ENCODE measurements at places on chromosomes 12 and 14.

- DNase-seq: no peak
Measured at GRCh38 chr12:11951209-11951608, 119.5 kb upstream of the BCL2L14 start.

DNA sequence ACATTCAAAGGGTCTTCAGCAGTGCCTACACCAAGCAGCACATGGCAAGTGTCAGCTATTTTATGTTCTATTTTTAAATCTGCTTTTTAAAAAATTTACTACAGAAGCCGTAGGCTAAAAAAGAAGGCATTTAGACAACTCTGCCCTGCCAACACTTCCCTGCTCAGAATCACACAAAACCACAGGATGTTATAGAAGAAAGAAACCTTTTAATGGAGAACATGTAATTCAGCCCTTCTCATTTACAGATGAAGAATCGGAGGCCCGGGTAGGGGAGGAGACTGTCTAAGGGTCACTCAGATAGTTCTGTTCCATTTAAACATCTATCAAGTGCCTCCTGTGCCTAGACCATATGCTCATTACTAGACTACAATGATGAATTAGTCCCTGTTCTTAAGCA is 171.8 kb upstream of the NTF3 start:
- DNase-seq: no peak

GRCh38 chr14:53983112-53983511 is 26.5 kb upstream of the BMP4 start:
- no peak for DNase-seq

- no peak for DNase-seq
Measured at GRCh38 chr12:1993871-1994371, 10.3 kb downstream of the DCP1B start.

DNA sequence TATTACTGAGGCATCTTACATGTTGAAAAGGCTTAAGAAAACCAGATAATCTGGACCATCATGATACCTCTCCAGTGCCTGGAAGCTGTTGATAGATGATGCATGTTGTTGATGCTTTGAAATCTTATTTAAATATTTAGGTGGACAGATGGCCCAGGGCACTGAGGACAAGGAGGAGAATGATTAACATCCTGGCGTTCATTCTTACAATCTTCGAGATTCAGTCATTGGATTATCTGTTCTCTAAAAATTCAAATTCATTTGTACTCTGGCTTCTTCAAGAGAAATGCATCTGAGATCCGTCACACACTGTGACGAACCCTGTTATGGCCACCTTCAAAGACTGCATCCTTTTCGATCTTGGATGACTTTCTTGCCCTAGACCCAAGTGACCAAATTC is 121.3 kb upstream of the IGF1 start:
- no peak for DNase-seq

GRCh38 chr14:92938235-92938875 is 15.4 kb downstream of the CHGA start:
- DNase-seq: no peak

DNA sequence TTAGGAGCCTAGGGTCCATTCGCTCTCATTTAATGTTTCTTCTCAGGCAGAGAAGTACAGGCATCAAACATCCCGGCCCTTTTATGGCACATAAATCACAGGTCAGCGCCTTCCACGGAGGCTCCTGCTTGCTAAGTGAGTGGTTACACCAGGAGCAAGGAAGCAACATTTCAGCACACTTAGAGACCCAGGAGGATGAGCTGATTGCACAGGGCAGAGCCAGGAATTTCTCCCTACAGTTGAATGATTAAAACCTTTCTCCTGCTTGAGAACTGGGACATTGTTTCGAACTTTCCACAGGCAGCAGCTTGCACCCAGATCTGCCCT is 233.4 kb downstream of the SPTSSA start:
- DNase-seq: no peak

- DNase-seq: no peak
Measured at GRCh38 chr12:3601461-3602150, 110.6 kb downstream of the PRMT8 start.

DNA sequence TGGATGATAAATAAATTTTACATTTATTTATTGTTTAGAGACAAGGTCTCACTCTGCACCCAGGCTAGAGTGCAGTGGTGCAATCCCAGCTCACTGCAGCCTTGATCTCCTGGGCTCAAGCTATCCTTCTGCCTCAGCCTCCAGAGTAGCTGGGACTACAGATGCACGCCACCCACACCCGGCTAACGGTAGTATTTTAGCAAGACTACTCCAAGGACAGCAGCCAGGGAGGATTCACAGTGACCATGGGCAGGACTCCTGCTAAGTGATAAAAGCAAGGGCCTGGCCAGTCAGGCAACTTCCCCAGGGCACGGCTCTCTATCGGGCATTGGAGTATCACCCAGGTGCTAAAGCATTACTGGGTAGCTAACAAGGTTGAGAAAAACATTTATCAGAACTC is 55.4 kb downstream of the ARL6IP4 start:
- no peak for DNase-seq

GRCh38 chr14:106309423-106309822 is 783.0 kb downstream of the TMEM121 start:
- DNase-seq: no peak

- no peak for DNase-seq
Measured at GRCh38 chr12:8037947-8038346, 5.4 kb downstream of the FOXJ2 start.

GRCh38 chr12:21771311-21771710 is 3.2 kb downstream of the KCNJ8 start:
- no peak for DNase-seq

DNA sequence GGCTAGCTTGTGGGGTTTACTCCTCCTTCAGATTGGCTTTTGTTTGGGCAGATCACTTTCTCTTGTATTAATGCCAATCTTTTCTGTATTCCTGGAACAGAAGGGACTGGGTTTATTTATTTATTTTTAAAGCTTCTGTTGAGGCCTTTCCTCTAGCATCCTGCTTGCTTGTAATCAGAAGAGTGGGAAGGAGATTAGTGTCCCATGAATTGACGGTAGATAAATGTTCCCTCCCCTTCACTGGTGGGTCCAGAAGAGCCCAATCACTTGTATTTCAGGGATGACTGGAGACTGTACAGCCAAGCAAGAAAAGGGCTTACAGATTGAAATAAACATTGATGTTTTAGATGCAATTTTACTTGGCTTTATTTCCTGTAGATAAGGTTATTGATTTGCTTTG is 71.0 kb downstream of the LIN52 start:
- DNase-seq: no peak

DNA sequence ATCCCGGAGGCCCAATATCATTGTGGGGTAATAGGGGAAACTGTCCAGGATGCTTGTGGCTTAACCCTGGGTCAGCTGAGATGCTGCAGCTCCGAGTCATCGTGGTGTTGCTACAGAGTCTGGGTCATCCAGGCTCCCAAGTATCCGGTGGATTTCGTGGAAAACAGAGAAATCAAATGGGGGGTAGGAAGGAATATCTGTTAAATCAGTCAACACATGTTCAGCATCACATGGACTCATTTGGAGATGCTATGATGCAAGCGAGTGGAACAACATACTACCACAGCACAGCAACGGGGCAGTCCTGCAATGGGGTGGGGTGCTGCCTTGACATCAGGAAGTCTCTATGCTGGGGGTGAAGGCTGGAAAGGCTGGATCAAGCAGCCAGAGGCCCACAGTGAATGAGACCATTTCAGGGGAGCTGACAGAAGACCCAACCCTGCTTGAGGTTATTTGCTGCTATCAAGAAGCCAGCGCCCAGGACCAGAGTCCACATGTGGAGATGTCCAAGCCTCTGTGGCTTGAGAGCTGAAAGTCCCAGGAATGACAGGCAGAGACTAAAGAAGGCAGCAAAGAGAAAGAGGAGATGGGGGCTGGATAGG is 22.9 kb downstream of the VDR start:
- no peak for DNase-seq

DNA sequence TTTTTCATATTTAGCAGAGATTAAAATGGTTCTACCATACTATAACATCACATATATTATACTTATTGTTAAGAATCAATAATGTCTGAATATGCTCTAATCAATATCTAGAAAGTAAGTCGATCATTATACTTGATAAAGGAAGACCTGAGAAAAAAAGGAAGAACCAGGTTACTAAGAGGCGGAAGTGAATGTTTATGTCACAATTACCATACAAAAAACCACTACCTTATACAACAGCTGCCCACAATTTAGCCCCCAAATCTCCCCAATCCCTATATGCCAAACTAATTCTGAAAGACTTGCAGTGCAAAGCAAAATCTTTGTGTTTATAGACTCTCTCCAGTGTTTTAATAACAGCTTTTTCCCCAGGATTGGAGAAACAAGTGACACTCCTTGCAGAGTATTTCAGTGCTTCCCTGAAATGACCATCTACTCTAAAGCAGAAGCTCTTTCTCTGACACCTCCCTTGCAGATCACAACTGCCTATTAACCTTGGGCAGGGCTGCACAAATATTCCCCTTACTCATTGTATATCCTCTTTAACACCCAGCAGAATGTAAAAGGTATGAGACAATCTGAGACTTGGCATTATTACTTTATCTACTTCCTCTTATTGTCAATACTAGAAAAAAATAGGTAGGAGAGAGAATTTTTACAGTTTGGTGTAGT is 12.7 kb upstream of the SLC2A3 start:
- DNase-seq: no peak

DNA sequence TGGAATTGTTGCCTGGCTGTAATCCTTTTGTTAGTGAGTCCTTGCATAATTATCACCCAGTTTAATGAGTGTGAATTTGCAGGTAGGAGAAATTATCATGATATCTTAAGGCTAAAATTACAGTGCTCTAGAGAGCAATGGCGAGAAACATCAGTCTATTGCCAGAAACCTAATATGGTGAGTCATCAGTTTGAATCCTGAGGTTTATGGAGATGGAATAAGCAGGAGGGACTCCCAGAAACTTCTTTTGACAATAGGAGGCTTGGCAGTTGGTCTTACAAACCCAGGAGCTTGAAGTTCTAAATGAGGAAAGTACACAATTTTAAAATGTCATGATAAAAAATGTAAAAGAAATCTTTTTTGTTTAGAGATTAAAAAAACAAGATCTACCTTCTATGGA is 31.5 kb upstream of the CRADD start:
- no peak for DNase-seq

DNA sequence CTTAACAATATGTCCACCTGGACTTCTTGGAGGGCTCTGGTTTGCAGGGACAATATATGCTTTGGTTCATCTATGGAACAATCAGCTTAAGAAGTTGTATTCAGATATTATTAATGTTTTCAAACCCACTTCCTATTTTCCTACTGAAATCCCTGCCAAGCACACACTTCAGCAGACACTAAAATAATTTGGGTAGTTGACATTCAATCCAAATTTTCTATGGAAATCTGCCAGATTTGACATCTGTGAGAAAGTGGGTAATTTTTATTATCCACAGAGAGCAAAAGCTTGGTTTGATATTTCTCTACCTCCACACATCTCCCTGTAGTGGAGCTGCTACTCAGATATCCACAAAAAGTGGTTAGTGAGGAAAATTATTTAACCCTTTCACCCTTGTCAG is 378.8 kb upstream of the SOX5 start:
- no peak for DNase-seq

GRCh38 chr12:11482955-11483354 is 87.6 kb upstream of the PRB2 start:
- DNase-seq: no peak

GRCh38 chr12:92340441-92341064 is 194.9 kb upstream of the BTG1 start:
- no peak for DNase-seq

DNA sequence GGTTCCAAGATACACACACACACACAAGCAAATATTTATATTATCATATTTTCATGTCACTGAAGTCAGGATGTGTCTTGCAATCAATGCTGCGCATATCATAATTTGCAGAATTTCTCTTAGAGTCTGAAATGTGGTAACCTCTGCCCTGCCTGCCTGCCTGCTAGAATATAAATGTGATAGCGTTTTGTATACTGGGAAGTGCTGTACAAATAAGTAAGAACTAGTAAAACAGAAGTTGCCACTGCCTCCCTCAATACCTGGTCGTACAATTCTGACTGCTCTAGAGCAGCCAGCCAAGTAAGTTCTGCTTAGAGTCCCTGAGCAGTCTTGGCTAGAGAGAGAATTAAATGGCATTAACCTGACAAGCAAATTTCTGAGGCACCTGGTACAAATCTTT is 83.9 kb upstream of the NTF3 start:
- DNase-seq: no peak

- DNase-seq: no peak
Measured at GRCh38 chr12:3117144-3117581, 40.0 kb downstream of the TSPAN9 start.

DNA sequence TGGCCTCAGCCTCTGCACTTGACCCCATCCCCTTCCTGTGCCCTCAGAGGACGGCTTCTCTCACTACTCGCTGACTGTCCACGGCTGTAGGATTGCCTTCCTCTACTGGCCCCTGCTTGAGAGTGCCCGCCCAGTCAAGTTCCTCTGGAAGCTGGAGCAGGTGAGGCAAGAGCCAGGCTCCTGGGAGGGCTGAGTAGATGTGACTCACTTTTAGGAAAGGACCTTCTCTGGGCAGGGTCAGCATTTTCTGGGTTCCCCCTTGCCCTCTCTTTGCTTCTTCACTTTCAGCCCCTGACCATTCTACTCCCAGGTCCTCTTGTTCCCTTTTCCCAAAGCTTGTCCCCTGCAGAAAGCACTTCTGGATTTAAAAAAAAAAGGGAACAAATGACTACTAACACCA is 7.7 kb downstream of the CLSTN3 start:
- DNase-seq: no peak

DNA sequence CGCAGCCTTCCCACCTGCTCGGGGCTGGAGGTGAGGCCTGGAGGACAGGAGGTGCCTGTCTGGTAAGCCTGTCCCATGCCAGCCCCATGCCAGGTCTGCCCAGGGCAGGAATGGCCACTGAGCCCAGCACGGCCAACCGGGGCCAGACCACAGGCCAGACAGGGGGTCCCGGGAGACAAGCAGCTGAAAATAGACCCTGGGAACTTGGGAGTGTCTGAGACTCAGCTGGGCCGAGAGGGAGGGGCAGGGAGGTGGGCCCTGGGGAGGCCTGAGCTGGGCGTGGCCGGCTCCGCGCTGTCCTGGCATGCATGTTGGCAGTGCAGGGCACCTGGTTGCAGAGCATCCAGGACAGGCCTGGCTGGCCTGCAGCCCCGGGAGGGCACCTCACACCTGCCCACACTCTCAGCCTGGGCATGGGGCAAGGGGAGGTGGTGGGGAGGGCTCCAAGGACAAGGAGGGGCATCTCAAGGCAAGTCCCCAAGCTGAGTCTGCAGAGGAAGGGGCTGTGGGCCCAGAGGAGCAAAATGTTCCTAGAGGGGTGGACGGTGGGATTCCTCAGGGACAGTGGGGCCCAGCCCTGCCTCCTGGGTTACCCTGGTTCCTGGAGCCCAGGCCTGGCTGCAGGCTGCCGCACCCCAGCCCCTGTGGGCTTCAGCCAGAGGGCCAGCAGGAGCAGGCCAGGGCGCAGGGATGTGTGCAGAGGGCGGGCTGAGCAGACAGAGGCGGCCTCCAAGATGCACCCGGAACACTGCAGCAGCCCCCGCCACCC is 3.2 kb upstream of the CRIP1 start:
- no peak for DNase-seq

GRCh38 chr12:14473707-14474287 is 93.9 kb downstream of the PLBD1 start:
- no peak for DNase-seq

All from T-helper 1 cell (primary cell).